ENCODE measurements at places on chromosomes 4 and X.

DNA sequence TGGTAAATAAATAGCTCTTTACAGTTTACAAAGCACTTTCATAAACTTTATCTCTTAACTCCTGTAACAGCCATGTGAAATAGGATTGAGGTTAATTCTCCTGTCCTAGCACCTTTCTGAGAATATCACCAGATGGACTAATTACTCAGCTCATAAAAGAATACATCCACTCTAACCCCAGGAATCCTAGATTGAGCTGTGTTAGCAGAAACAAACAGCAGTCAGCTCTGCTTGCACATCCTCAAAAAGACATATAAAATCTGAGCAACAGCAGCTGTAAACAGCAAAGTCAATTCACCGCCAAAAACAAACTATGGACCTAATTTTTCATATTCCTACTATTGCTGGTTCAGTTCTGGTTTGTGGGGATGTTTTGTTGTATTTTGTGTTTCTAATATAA, 182.8 kb downstream of the QDPR start:
- no peak for DNase-seq

DNA sequence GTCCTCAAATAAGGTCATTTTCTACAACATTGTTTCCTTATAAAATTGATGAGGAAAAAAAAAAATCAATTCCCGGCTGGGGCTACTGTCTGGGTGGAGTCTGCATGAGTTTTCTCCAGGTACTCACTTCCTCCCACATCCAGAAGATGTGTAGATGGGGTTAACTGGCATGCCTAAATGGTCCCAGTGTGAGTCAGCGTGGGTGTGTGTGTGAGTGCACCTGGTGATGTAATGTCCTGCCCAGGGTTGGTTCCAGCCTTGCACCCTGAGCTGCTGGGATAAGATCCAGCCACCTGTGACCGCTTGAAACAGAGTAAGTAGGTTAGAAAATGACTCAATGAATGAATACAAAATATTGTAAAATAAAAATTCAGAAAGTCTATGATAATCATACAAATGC, 11.1 kb downstream of the USP26 start:
- no peak for DNase-seq

GRCh38 chrX:97400492-97400891, 516.8 kb downstream of the RPA4 start:
- peak; percentile 15 for DNase-seq

- DNase-seq: peak; percentile 47
These were observed 202.0 kb upstream of the GRID2 start for GRCh38 chr4:92101737-92102172.

GRCh38 chrX:130857207-130857606, 45.8 kb downstream of the ENOX2 start:
- no peak for DNase-seq

Measured in fibroblast of mammary gland (primary cell).